ENCODE measurements at places on chromosomes 1 and 21.

GRCh38 chr1:186747661-186748060 lies 67.4 kb upstream of the PTGS2 start:
- DNase-seq = no peak

- DNase-seq = no peak
These were observed 50.9 kb downstream of the S100B start for GRCh38 chr21:46553993-46554392.

DNA sequence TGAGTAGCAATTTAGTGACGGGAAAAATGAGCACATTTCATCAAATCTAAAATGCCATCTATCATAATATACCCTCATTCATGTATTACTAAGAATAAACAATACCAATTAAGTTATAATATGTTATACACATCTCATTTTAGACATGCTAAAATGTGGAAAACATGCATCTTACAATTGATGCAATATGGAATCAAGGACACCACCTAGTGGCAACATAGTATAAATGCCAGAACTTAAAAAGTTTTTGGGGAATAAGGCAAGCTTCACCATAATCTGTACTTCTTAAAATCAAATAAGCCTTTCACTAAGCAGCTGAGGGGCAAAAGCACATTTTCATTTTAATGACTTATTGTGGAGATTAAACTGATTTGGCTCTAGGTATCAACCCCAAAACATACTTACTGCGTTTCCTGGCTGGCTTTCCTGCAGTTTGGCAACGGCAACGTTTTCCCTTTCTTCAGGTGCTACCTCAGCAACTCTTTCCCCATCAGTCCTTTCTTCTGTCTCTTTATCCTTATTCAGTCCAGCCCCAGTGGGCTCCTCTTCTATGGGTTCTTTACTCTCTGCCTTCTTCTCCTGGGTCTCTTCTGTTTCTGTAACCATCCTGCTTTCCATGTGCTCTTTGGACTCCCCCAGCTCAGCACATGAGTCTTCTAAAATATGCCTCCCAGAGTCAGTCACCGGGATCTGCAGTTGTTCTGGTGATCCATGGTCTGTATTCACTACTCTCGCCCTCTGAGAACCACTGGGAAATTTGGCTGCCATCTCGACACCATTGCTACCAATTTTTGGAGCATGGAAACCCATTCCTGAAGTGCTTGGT lies 11.4 kb downstream of the SDE2 start:
- DNase-seq = no peak

- DNase-seq = no peak
These were observed 27.2 kb upstream of the TSPEAR start for GRCh38 chr21:44738621-44739020.

DNA sequence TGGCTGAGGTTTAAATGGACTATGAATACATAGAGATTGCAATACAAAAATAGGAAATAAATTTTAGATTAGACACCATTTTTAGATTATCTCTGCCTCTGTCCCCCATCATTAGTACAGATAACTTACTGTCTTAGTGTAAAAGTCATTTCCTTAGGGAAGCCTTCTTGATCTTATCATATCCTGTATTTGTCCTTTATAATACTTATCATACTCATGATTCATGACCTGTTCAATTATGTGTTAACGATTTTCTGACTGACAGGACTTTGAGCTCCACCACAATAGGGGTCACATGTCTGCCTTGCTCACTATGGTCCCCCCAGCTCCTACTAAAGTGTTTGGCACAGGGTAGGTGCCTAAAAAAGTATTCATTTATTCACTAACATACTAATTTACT lies 14.6 kb downstream of the TEX38 start:
- DNase-seq = no peak

DNA sequence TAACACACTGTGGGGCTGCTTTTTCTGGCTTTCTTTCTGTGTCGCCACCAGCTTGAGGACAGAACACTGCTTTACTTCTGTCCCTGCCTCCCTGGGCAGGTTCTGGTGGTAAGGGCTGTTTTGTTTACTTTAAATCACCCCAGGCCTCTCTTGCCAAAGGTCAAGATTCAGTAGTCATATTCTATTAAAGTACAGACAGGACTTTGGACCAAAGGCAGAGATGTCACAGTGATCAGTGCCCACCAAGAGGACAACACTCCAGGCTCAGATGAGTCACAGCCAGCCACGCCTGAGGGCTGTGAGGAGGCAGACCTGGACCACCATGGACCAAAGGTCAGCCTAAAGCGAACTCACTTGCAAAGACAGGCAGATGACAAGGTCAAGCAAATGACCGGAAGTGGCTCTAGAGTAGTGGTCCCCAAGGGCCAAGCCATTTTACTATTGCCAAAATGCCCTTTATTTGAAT lies 200.0 kb downstream of the RHOU start:
- no peak for DNase-seq

All from vagina (tissue), 2 donors.